Fibroblast of lung (primary cell): ENCODE measurements at places on chromosomes 4 and X. TPM values are rescaled to one million over a fixed set of nuclear protein-coding genes. Genes with fewer than 3 reads are reported as not detected.

GSX2 gene
- 0.33 TPM in 1 of 2 replicates, not detected in the other for total RNA-seq

DNA sequence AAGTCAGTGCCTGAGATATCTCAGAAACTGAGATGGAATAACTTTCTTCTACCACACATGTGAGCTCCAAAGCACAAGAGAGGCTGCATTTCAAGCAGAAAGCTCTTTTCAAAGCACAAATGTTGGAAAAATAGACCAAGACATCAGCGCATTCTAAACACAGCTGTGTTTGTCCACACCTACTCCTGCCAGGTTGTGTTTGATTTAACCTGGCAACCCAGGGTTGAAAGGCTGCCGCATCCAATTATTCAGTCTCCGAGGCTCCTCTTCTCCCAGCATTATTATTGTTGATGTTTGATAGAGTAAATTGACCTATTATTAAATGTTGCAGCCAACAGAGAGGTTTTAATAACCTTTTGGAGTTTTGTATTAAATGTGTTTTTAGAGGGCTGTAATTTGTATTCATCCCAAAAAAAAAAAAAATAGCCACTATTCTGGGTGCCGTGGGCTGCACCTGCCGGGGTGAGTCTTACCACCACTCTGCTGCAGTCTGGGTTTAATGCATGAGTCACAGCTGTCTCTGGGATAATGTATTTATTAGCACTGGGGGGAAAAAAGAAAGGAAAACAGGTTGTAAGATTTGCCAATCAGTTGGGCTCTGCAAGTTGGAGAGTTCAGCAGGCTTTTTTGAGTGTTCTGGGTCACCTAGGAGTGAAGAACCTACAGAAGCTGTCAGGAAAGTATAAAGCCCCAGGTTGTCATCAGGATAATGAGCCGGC lies 105.2 kb upstream of the NOCT start:
- DNase-seq = peak; percentile 69

GRCh38 chrX:11460347-11460746 lies 167.1 kb downstream of the AMELX start:
- DNase-seq = no peak

- DNase-seq = no peak
These were observed 4.2 kb upstream of the ZXDB start for GRCh38 chrX:57587607-57588006.

DNA sequence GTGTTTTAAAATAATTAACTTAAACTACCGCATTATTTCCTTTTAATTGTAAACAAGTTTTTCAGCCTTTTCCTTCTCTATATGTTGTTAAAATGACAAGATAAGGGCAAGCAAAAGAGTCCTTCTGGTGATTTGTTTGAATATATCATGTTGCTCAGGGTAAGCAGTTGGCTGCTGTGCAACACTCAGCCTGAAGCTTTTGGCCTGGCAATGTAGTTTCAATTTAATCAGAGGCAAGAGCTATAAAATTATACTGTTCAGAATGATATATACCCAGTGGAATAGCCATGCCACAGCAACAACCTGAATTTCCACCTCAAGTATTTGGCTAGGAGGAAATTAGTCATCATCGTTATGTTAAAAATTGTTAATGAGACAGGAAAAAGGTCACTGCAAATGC lies 53.4 kb downstream of the GRXCR1 start:
- no peak for DNase-seq

GRCh38 chr4:38284294-38285030 lies 324.3 kb downstream of the PTTG2 start:
- peak; percentile 12 for DNase-seq

PHOX2B gene
- not detected in 2 replicates for total RNA-seq
